A549 treated with DMSO at 1 μM for 4 hours (cell line): ENCODE measurements at places on chromosomes 16 and 17. TPM values are rescaled to one million over a fixed set of nuclear protein-coding genes. Genes with fewer than 3 reads are reported as not detected.

The KRT39 gene
- not detected in 5 replicates for total RNA-seq

The AURKB gene
- total RNA-seq, result 151 to 173 TPM (median 157 TPM) in 5 replicates

The PROCA1 gene
- 1.0 to 1.7 TPM (median 1.1 TPM) in 5 replicates for total RNA-seq

The OTOP3 gene
- not detected in 5 replicates for total RNA-seq

The C16orf92 gene
- total RNA-seq, result not detected in 5 replicates

The SLC12A4 gene
- 25.2 to 32.7 TPM (median 29.1 TPM) in 5 replicates for total RNA-seq

The HSF4 gene
- 10.6 to 19.1 TPM (median 15.0 TPM) in 5 replicates for total RNA-seq

The TRPV2 gene
- 0.45 to 0.95 TPM (median 0.64 TPM) in 5 replicates for total RNA-seq

The HOXB9 gene
- total RNA-seq, result 8.1 to 10.1 TPM (median 8.4 TPM) in 5 replicates

The CMTM1 gene
- 0.52 to 1.9 TPM (median 1.3 TPM) in 5 replicates for total RNA-seq

The TP53TG3B gene
- total RNA-seq, result 0.24 to 0.43 TPM (median 0.27 TPM) in 3 of 5 replicates, not detected in the others

The NAGS gene
- total RNA-seq, result 0.77 to 1.4 TPM (median 1.0 TPM) in 5 replicates

The CLEC19A gene
- 0.10 to 0.17 TPM (median 0.15 TPM) in 5 replicates for total RNA-seq

The ODAD4 gene
- 1.1 to 1.7 TPM (median 1.4 TPM) in 5 replicates for total RNA-seq

The ZP2 gene
- total RNA-seq, result not detected in 5 replicates

The GUCY2D gene
- not detected in 5 replicates for total RNA-seq

The OR3A3 gene
- total RNA-seq, result not detected in 5 replicates

The LPO gene
- total RNA-seq, result not detected in 5 replicates

The LHX1 gene
- 2.8 to 5.2 TPM (median 3.7 TPM) in 5 replicates for total RNA-seq

The KREMEN2 gene
- 1.1 to 2.8 TPM (median 2.0 TPM) in 5 replicates for total RNA-seq

The FA2H gene
- total RNA-seq, result 30.8 to 39.8 TPM (median 33.6 TPM) in 5 replicates

The RPGRIP1L gene
- 8.4 to 12.5 TPM (median 11.1 TPM) in 5 replicates for total RNA-seq

The KRTAP2-2 gene
- total RNA-seq, result not detected in 5 replicates

The ZNF652 gene
- total RNA-seq, result 7.4 to 8.6 TPM (median 8.2 TPM) in 5 replicates

The PRR29 gene
- total RNA-seq, result 0.52 to 0.95 TPM (median 0.70 TPM) in 5 replicates

The LDHD gene
- total RNA-seq, result 0.55 to 0.99 TPM (median 0.67 TPM) in 5 replicates

The GINS2 gene
- 29.3 to 31.9 TPM (median 31.3 TPM) in 5 replicates for total RNA-seq

The SLC13A2 gene
- total RNA-seq, result 0.06 to 0.12 TPM (median 0.09 TPM) in 5 replicates

The MYH2 gene
- not detected in 5 replicates for total RNA-seq

The ALDH3A1 gene
- 726 to 1,151 TPM (median 866 TPM) in 5 replicates for total RNA-seq

The TMIGD1 gene
- not detected in 5 replicates for total RNA-seq

The EEF2KMT gene
- total RNA-seq, result 24.0 to 29.9 TPM (median 26.4 TPM) in 5 replicates

The TPPP3 gene
- 10.2 to 14.4 TPM (median 12.0 TPM) in 5 replicates for total RNA-seq

The CDRT15L2 gene
- not detected in 5 replicates for total RNA-seq

The ESRP2 gene
- total RNA-seq, result 0.05 to 0.19 TPM (median 0.09 TPM) in 4 of 5 replicates, not detected in the other

The CCT6B gene
- total RNA-seq, result 1.0 to 3.2 TPM (median 1.6 TPM) in 5 replicates

The KRT33A gene
- total RNA-seq, result not detected in 5 replicates

The WBP2 gene
- 83.1 to 105 TPM (median 92.2 TPM) in 5 replicates for total RNA-seq

The NUPR1 gene
- total RNA-seq, result 12.6 to 15.5 TPM (median 14.8 TPM) in 5 replicates

The PIK3R5 gene
- total RNA-seq, result 0.07 to 0.09 TPM in 2 of 5 replicates, not detected in the others

The SNAI3 gene
- 0.11 to 0.26 TPM (median 0.15 TPM) in 5 replicates for total RNA-seq

The TP53TG3 gene
- total RNA-seq, result 0.17 to 1.1 TPM (median 0.42 TPM) in 4 of 5 replicates, not detected in the other

The TMUB2 gene
- total RNA-seq, result 37.3 to 45.0 TPM (median 43.9 TPM) in 5 replicates

The SCARF1 gene
- 0.16 to 0.43 TPM (median 0.24 TPM) in 5 replicates for total RNA-seq
